ENCODE measurements at places on chromosomes 3 and 15.
A peak's percentile ranks its signal among the peaks of the same experiment; 100 is the strongest.

DNA sequence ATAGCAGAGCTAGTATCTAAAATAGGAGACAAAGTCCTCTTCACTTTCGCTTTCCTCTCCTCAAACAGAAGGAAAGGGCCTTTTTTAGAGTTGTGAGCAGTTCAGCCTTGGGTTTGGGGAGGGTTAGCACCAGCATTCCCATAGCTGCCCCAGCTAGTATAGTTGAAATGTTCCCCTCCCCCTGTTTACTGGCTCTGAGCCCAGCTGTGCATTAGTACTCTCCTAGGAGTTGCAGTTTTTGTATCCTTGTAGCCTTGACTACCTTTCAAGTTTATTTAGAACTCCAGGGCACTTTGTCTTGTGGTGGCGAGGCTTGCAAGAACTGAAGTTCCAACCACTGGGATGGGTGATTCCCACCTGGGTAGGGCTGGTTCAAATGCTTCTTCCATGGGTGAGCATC is 245.1 kb upstream of the NAALADL2 start:
- no peaks in the 10 kb centered on the region for H3K27me3 ChIP-seq
- H3K4me3 ChIP-seq = no peak overlapping the region
- H3K36me3 ChIP-seq = no peaks in the 10 kb centered on the region
- no peak for DNase-seq
- no peaks in the 10 kb centered on the region for H3K4me1 ChIP-seq
- H3K27ac ChIP-seq = no peak overlapping the region

GRCh38 chr3:163504974-163505373 is 1573.3 kb downstream of the SI start:
- H3K4me3 ChIP-seq = no peak overlapping the region
- H3K4me1 ChIP-seq = no peaks in the 10 kb centered on the region
- no peak for DNase-seq
- no peaks in the 10 kb centered on the region for H3K27me3 ChIP-seq
- no peaks in the 10 kb centered on the region for H3K36me3 ChIP-seq

DNA sequence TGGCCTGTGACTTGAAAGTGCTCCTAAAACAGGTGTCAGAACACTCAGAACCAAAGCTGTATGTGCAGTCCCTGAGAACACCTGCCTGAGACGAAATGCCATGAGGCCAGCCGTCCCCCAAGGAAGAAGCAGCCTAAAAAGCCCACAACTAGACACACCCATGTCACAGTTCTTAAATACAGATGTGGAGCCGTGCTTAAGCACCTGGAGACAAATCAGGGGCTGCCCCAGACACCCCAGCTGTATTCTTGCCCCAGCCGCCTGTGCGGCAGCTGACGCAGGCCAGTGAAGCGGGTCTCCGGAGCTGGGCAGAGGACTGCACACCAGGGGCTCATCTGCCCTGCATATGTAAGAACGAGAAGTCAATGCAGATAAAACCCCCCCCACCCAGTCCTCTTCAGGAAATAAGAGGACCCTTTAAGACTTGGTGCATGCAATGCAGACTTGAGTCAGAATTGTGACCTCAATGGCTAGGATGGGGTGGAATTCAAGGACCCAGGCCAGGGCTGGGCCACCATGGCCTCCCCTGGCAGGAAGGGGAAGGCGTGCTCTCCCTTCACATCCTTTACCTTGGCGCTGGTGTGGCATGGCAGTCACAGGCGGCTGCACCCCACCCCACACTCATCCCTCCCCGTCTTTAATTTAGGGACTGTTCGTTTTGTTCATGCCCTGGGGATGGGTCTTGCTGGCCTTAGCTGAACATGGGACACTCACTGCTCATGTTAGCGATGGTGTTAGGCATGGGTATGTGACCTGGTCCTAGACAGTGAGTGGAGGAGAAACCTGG is 27.7 kb upstream of the PLXNA1 start:
- peaks cover 10% of the 10 kb centered on the region for H3K4me1 ChIP-seq
- H3K27ac ChIP-seq = no peak overlapping the region
- no peaks in the 10 kb centered on the region for H3K27me3 ChIP-seq
- no peaks in the 10 kb centered on the region for H3K36me3 ChIP-seq

- DNase-seq = no peak
- no peak overlapping the region for H3K4me3 ChIP-seq
- peaks cover 12% of the 10 kb centered on the region for H3K4me1 ChIP-seq
- H3K27ac ChIP-seq = no peak overlapping the region
- no peaks in the 10 kb centered on the region for H3K36me3 ChIP-seq
Observed at GRCh38 chr3:67561667-67562394, 92.6 kb downstream of the SUCLG2 start.

DNA sequence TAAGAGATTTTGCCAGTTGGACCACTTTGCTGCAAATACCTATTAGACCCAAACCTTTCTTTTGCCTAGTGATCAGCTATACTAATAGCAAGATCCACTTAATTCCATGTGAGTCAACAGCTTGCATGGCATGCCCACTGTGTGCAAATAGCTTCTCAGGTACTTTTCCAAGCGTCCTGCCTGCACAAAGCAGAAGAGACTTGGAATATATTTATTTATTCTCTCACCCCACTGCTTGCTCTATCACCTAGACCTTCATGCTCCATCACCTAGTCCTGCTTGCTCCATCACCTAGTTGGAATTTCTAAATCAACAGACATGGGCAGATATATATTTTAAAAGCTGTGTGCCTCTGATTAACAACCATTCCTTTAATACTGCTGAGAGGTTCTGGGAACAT is 47.6 kb downstream of the MBNL1 start:
- no peaks in the 10 kb centered on the region for H3K27me3 ChIP-seq
- H3K27ac ChIP-seq = 0 out of 2 replicates have a peak overlapping the region, but pooled peaks have one; percentile 24
- H3K36me3 ChIP-seq = peaks cover 29% of the 10 kb centered on the region
- DNase-seq = no peak
- H3K4me3 ChIP-seq = no peak overlapping the region
- H3K4me1 ChIP-seq = peaks cover 51% of the 10 kb centered on the region

- H3K4me3 ChIP-seq = no peak overlapping the region
- no peak overlapping the region for H3K27ac ChIP-seq
- no peaks in the 10 kb centered on the region for H3K27me3 ChIP-seq
Observed at GRCh38 chr3:51617597-51617996, 53.5 kb upstream of the TEX264 start.

DNA sequence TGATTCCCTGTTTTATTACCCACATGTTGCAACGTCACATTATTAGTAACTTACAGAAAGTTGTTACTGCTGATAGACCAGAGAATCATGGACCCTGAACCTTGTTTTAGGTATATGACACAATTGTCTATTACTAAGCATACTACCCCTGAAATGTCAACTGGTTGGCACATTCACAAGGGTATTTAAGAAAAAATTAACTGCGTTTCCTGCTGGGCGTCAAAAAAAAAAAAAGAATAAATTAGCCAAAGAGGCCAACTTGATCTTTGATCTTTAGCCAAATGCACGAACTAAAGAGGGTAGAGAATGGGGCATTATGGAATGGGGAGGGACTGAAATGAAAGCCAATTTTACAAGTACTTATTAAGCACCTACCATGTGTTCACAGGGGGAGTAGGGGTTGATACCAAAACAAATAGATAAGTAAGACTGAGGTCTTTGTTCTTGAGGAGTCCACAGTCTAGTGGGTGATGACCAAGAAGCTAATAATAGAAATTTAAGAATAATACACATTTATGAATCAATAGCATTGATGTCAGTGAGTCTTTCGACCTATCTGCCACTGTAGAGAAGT is 17.8 kb upstream of the MUC13 start:
- H3K27me3 ChIP-seq = no peaks in the 10 kb centered on the region
- H3K4me3 ChIP-seq = no peak overlapping the region
- no peak overlapping the region for H3K27ac ChIP-seq

GRCh38 chr15:83471307-83471866 is 24.2 kb downstream of the SH3GL3 start:
- H3K4me1 ChIP-seq = no peaks in the 10 kb centered on the region
- H3K27ac ChIP-seq = no peak overlapping the region
- no peak for DNase-seq
- H3K36me3 ChIP-seq = no peaks in the 10 kb centered on the region

DNA sequence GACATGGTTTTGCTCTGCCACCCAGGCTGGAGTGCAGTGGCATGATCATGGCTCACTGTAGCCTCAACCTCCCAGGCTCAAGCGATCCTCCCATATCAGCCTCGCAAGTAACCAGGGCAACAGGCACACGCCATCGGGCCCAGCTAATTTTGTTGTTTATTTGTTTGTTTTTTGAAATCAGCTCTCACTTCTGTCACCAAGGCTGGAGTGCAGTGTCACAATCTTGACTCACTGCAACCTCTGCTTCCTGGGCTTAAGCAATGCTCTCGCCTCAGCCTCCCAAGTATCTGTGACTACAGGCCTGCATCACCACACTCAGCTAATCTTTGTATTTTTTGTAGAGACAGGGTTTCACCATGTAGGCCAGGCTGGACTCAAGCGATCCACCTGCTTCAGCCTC is 26.3 kb upstream of the PLCH1 start:
- peaks cover 5% of the 10 kb centered on the region for H3K36me3 ChIP-seq
- H3K4me3 ChIP-seq = no peak overlapping the region
- H3K27me3 ChIP-seq = no peaks in the 10 kb centered on the region
- H3K4me1 ChIP-seq = no peaks in the 10 kb centered on the region

- no peak overlapping the region for H3K27ac ChIP-seq
- H3K4me1 ChIP-seq = no peaks in the 10 kb centered on the region
Observed at GRCh38 chr3:52095990-52096775, 39.8 kb upstream of the DUSP7 start.

Measured in Karpas-422 (cell line).